ENCODE measurements at places on chromosomes 4 and X.

GRCh38 chrX:10011991-10012390 is 44.8 kb downstream of the CLDN34 start:
- no peak for DNase-seq

DNA sequence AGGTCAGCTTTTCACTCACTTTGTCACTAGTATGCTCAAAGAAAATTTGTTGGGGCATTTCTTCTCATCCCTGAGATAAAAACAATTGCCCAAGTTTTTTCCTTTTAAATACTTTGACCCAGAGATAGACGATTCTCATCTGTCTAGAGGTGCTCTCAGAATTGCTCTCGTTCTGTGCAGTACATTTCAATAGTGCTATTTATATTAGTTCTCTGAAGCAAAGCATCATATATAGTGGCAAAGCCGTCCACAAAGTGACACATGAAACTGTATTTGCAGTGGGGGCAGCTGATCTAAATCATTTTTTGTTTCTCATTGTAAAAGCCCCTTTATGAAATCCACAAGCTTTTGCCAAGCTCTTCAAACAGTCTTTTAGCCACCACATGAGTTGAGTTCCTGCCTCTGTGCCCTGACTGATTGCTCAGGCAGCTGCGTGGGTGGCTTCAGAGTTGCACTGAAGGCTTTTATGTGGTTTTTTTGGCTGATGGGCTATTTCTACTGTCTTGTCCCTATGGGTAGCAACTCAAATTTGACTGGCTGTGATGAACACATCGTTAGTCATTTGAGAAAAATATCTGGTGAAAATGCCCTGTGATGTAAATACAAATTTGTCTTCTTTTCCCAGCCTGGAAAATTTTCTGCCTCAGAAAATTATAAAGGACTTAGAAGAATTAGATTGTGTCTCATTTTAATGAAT is 119.1 kb upstream of the OTUD4 start:
- peak; percentile 14 for DNase-seq

DNA sequence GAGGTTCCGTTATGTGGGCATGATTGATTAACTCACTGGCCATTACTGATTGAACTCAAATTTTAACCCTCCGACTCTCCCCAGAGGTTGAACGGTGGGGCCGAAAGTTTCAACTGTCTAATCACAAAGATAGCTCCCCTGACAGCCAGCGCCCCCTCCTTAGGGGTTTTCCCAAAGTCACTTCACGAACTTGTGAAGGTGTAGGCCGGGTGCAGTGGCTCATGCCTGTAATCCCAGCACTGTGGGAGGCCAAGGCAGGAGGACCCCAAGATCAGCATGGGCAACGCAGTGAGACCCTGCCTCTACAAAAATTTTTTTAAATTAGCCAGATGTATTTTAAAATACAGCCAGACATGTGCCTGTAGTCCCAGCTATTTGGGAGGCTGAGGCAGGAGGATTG is 39.8 kb upstream of the RBM47 start:
- no peak for DNase-seq

- no peak for DNase-seq
These were observed 2.0 kb upstream of the PGK1 start for GRCh38 chrX:78102091-78102490.

- DNase-seq: no peak
These were observed 8.3 kb upstream of the HAND2 start for GRCh38 chr4:173538148-173538908.
